ENCODE measurements at places on chromosomes 2 and 18.
A peak's percentile ranks its signal among the peaks of the same experiment; 100 is the strongest.

GRCh38 chr2:63301481-63301880, 250.9 kb downstream of the OTX1 start:
- DNase-seq: no peak

DNA sequence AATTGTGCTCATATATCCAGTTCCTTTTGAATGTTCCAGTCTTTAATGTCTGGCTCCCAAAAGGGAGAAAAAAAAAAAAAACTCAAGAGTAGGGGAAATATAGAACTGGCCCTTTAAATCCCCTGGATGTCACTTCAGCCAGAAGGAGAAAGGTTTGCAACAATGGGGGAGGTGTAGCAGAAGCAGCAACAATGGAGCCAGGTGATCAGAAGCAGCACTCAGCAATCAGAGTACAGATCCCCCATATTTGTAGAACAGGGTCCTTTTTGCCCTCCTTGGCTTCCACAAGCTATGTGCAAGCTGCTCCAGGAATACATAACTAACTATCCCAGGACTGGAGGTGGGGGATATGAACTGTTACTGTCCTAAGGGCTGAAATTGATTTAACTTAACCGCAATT, 25.8 kb upstream of the ZNF397 start:
- no peak for DNase-seq

- DNase-seq: no peak
These were observed 297.1 kb downstream of the TMX3 start for GRCh38 chr18:68417826-68418225.

DNA sequence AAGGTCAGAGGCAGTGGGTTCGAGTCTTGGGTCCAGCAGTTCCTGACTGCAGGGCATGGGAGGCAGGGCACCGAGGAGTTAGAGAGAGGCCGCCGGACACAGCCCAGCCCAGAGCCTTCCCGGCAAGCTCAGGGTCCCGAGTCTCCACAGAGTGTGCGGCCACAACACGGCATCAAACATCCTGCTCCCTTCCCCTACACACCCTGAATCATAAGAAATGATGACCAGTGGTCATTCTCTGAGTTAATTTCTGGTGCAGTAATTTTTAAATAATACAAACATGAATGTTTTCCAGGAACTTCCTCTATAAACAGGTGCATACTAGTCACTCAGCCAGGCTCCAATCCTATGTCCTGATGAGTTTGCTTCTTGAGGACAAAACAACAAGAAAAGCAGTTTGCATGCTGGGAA, 118.0 kb downstream of the PXDN start:
- DNase-seq: no peak

DNA sequence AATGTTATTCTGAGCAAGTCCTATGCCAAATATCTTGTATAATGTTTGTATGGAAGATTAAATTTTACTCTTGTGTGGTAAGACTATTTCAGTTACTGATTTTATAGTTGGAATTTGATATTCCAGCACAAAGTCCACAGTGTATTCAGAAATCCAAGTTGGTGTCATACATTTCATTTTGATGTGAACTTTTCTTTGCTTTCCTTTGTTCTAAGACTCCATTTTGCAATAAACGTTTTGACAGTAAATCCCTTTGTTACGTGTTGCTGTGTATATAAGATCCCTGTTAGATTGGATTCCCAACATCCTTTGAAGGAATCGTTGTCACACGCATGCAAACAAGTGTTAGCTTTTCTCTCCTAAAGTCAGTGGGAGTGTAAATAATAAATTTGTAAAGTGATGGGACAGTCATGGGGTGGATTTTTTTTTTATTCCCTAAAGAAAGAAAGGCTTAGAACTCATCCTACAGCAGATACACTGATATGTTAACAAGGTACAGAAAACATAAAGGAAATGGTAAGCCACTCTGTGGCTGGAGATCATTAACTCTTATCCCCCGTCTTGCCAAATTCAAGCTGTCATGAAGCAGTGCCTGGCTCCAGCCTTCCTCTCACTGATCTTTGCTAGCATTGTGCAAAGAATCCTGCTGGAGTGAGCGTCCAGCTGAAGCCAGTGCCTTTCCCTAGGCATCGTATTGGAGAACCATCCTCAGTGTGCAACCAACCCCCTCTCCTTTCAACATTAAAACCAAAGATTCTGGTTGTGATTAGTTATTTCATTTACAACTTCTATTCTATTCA, 127.6 kb upstream of the CDCA7 start:
- peak; percentile 19 for DNase-seq

DNA sequence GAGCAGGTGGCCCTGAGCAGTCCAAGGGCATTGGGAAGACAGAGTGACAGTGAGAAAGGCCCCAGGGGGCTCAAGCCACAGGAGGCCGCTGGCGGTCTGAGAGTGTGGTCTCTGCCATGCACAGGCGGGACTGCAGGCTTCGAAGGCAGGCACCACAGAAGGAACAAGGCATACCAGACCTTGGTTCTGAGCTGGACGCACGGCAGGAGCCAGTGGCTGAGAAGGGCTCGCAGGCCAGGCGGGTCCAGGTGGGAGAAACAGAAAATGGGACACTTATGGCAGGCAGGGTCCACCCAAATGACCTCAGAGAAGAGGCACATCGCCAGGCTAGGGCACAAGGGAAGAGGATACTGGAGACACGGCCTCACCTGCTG, 14.9 kb downstream of the HJURP start:
- DNase-seq: no peak

- no peak for DNase-seq
These were observed 257.9 kb downstream of the NDUFA10 start for GRCh38 chr2:239767021-239767905.

- peak; percentile 39 for DNase-seq
These were observed 84.4 kb downstream of the TGOLN2 start for GRCh38 chr2:85243101-85244072.

DNA sequence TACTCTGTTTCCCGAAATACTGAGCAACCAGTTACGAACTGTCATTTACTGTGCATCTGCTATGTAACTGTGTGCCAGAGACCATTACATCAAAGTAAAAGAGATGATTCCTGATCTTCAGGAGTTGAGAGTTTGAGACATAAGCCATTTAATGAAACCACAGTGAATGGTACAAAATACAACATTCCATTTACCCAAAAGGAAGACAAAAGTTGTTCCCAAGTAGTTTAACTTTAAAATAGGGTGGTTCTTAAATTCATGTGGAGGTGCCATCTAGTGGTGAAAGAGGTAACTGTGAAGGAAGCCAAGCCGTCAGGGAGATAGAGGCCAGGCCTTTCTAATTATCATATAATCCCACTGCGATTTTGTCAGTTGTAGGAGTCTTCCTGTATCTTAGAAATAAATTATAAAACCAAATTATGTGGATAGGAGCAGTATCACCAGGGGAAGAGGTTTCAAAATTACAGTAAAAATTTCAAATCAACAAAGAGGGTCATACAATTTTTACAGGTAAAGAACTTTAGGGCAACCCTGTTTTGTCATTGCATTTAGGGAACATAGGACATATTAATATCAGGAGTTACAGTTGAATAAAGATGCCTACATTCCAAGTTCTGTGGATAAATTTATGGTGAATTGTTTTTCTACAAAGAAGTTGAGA, 67.7 kb downstream of the EPAS1 start:
- peak; percentile 52 for DNase-seq

All from Calu3 (cell line).